ENCODE measurements at places on chromosomes 16 and 17.

- no peak for DNase-seq
Observed at GRCh38 chr17:47915776-47916398, 19.9 kb downstream of the SP2 start.

DNA sequence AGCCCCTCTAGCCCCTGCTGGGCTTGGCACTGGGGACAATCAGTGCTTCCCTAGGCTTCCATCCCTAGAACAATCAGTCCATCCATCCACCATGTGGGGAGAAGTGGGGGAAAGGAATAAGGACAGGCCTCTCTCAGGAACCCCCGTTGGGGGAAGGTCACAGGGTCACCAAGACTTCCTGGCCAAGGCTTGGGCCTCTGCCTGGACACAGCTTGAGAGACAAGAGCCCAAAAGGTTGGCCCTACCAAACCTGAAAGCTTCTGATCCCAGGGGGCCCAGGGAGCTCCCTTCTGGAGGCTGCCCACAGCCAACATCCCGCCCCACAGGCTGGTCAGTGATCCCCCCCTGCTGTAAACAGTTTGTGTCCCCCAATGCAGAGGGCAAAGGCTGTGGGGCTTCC, 16.2 kb upstream of the MTMR4 start:
- DNase-seq = no peak

DNA sequence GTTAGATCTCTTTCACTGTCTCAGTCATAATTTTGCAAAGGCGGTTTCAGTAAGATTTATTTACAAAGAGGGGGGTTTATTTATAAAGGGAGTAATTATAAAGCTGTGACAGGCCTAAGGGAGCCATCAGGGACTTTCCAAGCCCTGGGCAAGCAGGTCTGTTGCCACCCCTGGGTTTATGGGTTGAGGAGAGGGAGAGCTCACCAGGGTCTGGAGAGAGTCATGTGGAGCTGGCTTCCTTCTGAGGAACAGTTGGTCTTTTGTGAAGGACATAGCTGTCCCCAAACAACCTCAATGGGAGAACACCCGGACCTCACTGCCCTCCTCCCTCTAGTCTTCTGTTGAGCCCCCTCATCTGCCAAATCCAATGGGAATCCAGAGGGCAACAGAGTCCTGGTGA, 9.8 kb downstream of the ITGAM start:
- DNase-seq = peak; percentile 51

GRCh38 chr17:44134752-44135568, 6.8 kb upstream of the HROB start:
- DNase-seq = no peak

GRCh38 chr16:85374571-85374872, 238.6 kb upstream of the GSE1 start:
- DNase-seq = no peak

DNA sequence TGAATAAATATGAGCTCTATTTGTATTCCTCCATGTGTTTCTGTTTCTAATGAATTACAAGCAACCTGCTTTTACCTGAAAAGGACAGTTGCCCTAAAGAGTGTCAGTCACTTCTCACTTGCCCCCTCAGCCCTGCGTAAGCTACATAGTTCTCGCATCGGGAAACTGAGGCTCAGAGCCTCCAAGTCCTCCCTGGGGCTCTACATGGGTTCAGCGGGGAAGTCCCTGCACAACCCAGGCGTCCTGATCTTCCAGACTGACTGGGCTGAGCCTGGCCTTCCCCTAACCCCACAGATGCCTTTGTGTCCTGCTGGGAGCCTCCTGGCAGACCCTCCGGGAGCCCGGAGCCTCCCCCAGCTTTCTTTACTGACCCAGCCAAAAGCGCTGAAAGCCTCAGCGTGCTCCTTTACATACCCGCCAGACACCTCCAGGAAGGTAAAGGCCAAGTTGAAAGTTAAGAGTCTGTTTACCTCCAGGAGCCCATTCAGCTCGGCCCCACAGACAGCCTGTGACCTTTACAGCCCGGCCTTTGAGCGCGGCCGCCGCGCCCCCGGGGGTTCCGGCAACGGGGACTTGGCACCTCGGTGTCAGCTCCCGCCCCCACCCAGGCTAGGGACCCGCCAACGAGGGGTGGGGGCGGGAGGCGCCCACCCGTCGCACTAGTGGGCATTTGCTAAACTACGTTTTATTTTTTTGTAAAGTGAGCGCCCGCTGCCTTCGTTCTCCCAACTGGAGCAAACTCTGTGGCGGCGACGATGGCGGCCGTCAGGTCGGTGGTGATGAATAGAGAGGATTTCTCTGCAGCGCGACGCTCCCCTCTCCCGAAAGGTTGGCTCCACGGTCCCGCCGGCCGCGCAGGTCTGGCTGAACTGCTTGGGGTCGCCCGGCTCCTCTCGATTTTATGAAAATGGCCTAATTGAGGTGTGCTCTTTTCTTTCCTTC, 4.4 kb upstream of the HOXB13 start:
- no peak for DNase-seq

GRCh38 chr17:21299981-21300600, 15.6 kb downstream of the MAP2K3 start:
- DNase-seq = no peak

DNA sequence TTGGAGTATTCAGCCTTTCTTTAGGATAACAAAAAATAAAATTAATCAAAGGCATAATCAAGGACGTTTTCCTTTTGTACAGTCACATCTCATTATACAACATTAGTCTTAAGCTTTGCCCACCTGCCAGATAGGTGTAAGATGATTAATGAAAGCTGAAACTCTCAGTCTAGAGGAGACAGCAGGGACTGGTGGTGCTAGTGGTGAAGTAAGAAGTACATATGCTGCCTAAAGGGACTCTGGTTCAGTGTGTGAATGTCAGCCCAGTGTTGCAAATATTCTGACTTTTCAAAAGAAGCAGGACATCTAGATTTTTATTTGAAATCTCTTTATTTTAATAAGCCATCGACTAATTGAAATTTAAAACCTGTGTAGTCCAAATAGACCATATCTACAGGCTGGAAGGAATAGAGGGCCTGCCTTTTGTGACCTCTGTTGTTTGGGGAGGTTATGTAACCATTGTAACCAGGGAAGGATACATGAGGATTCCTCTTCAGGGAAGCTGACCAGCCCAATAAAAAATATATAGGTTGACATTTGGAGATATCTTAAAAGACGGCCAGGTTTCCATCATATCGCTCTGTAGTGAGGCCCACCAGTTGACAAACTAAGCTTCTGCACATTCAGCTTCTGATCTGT, 54.1 kb downstream of the FTO start:
- no peak for DNase-seq

- peak; percentile 84 for DNase-seq
Observed at GRCh38 chr16:64440421-64440831, 681.4 kb downstream of the CDH11 start.

GRCh38 chr16:57807968-57808528, 5.8 kb upstream of the KIFC3 start:
- peak; percentile 92 for DNase-seq

GRCh38 chr17:45584092-45585036, 93.8 kb upstream of the PLEKHM1 start:
- peak; percentile 81 for DNase-seq

GRCh38 chr17:50934672-50935220, 68.6 kb upstream of the TOB1 start:
- no peak for DNase-seq

- no peak for DNase-seq
Observed at GRCh38 chr17:77634710-77635109, 323.8 kb upstream of the TNRC6C start.

GRCh38 chr17:68491381-68492231, 20.6 kb upstream of the PRKAR1A start:
- no peak for DNase-seq

GRCh38 chr17:42845918-42846593, 1.7 kb downstream of the AOC2 start:
- peak; percentile 56 for DNase-seq

GRCh38 chr17:33121272-33121671, 129.6 kb downstream of the SPACA3 start:
- no peak for DNase-seq

GRCh38 chr17:69235338-69236058, 6.9 kb upstream of the ABCA10 start:
- DNase-seq = peak; percentile 73

All from Caki2 (cell line).